ENCODE measurements at places on chromosomes 16 and 17.

DNA sequence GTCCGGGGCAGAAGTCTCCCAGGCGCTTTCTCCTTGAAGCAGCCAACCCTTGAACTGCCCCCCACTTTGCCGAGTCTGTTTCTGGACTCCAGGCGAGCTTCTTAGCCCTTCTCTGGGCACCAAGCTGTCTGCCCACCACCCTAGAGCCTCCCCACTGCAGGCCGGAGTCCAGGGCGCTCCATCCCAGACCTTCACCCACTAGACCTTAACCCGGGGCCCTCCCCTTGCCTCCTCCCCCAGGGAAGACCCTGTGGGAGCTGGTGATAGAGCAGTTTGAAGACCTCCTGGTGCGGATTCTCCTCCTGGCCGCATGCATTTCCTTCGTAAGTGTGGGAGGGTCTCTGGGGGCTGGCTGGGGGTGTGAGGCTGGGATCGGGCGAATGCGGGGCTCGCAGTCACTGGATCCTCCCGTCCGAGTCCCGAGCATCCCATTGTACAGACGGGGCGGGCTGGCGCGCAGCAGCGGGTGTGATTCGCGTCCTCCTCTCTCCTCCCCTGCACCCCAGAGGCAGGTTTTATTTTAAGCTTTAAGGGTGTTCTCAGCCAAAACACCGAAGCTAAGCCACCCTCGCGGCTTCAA lies 1.1 kb downstream of the ATP2A1 start:
- DNase-seq = no peak

GRCh38 chr16:58883131-58883530 lies 149.0 kb upstream of the GOT2 start:
- DNase-seq = no peak

DNA sequence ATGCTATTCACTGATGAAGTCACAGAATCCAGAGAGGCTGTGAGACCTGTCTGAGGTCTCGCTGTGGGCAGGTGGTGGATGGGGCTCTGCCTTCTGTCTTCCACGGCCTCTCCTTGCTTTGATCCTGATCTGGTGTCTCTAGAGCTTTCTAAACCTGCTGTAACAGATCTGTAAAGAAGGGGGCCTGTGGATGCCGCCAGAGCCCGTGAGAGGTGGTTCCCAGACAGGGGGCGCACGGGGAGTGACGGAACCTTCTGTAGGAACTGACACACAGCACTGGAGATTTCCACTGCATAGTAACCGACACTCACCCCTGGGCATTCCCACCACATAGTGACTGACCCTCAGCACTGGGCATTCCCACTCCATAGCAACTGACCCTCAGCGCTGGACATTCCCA lies 16.0 kb downstream of the CBFA2T3 start:
- DNase-seq = no peak

DNA sequence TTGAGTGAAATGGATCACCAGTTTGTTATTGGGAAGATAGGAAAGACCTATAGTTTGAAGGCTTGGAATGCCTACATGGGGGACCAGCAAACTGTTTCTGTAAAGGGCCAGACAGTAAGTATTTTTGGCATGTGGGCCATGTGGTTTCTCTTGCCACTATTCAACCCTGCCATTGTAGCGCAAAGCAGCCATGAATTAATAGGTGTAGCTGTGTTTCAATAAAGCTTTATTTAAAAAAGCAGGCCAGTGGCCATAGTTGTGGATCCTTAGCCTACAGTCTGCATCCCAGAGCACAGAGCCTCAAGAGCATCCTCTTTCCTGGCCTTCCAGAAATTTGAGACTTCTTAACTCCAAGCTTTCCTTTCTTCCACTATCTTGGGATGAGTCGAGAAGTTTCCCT lies 29.3 kb downstream of the ABAT start:
- DNase-seq = no peak

GRCh38 chr16:18792836-18793433 lies 2.8 kb upstream of the RPS15A start:
- no peak for DNase-seq

DNA sequence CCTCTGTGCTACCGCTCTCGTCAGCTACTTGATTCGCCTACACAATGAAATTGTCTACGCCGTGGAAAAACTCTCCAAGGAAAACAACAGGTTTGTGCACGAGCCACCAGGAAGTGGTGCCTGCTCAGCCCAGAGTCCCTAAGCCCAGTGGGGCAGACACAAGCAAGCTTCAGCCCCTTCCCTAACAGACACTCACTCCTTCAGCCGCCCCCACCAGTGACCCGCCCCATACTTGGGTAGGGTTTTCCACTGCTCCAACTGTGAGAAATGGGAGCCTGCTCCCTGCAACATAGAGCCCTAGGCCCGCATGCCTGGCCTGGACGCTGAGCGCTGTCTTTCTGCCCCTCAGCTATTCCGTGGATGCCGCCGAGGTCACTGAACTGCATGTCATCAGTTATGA lies 28.6 kb upstream of the ENDOV start:
- DNase-seq = no peak

DNA sequence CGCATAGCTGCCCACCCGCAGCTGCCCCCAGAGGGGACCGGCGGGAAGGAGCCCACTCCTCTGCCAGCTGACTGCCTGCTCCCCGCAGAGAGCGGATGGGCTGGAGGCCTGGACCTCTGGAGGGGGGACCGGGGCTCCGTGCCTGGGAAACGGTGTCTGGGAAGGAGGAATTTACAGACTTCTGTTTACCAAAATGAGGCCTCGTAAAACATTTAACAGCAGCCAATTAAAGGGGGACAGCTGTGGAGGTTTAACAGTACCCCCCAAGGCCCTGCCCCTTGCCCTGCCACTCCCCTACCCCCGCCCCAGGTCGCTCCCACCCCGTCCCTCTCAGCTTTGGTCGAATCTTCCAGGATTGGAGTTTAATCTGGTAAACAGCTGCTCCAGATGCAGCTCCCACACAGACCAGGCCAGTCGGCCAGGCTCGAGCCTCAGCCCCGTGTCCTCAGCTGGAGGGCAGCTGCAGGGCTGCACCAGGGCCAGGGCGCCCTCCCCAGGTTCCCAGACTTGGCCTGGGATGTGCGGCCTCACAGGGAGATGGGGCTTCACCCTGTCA lies 41.1 kb downstream of the BAHCC1 start:
- DNase-seq = no peak

DNA sequence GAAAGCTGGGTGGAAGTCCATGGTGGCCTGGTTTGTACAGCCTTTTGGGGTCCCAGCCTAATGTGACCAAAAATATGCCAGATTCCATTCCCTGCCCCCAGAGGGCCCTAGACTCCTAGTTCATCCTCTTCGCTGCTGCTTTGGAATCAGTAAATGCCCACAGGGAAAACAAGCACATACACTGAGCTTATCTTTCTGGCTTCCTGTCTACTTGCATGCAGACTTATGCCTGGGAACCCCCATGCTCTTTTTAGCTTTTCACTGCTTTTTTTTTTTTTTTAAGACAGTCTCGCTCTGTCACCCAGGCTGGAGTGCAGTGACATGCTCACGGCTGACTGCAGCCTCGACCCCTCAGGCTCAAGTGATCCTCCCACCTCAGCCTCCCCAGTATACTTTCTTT lies 6.2 kb upstream of the CD300LG start:
- no peak for DNase-seq

- peak; percentile 2 for DNase-seq
These were observed 9.5 kb downstream of the TBX21 start for GRCh38 chr17:47742319-47743181.

DNA sequence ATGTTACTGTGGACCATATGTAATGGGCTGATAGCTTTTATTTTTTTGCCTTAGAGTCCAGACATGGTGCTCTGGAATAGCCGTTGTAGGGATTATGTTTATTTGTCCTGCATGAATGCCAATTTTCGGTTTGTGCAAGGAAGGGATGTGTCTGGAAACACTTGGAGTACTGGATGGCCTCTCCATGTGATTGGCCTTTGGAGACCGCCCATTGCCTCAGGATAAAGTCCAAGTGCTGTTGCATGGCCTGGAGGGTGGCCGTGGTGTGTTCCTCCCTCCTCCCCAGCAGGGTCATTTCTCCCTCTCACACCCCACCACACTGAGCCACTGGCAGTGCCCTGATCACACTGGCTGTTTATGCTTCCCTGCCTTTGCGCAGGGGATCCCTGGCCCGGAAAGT lies 93.9 kb downstream of the MSI2 start:
- DNase-seq = no peak

- no peak for DNase-seq
These were observed 604 bp downstream of the HS3ST3B1 start for GRCh38 chr17:14301279-14302090.

DNA sequence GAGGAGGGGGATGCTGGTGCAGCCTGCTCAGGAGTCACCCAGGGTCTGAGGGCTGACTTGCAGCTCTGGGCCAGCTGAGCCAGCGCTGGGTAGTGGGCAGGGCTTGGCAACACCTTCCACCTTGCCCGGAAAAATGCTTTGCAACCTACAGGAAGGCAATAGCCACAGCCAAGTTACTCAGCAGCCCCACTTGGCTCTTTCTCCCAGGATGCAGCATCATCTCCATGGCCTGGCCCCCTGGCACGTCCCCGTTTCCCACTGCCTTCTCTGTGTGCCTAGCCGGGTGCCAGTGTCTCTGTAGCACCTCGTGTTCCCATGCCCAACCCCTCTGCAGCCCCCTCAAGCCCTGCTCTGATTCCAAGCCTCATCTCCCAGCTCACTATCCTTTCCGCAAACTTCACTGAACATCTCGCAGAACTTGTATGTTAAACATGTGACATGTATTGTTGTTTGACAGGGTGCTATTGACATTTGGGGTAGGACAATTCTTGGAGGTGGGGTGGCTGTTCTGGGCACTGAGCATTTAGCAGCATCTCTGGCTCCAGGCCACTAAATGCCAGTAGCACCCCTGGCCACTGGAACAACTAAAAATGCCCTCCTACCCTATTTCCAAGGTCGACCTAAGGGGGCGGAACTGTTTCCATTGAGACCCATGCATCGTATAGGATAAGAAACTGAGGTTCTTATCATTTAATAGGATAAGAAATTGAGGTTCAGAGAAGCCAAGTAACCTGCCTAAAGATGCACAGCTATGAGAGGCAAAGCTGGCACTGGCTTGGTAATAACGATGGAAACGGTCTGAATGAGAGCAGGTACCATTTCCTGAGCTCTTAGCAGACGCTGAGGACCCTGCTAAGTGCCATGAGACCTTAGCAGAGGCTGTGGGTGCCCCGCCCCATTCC lies 12.2 kb downstream of the DEXI start:
- DNase-seq = no peak

DNA sequence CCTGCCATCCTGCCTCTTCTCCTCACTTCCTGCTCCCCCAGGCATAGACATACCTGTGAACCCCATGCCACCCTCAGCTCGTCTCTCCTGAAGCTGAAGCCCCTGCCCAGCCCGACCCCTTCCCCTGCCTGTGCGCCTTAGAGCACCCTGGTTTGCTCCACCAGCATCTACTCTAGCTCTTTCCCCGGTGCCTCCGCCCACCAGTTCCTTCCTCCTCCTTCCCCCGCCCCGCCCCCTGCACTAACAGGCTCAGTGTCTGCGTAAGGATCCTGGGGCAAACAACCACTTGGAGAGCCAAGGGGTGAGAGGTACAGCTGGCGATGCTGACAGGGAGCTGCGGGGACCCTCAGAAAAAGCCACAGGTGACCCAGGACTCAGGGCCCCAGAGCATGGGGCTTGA lies 1.9 kb downstream of the GPR142 start:
- DNase-seq = peak; percentile 34

- no peak for DNase-seq
These were observed 1.7 kb downstream of the ACSM5 start for GRCh38 chr16:20411055-20411454.

DNA sequence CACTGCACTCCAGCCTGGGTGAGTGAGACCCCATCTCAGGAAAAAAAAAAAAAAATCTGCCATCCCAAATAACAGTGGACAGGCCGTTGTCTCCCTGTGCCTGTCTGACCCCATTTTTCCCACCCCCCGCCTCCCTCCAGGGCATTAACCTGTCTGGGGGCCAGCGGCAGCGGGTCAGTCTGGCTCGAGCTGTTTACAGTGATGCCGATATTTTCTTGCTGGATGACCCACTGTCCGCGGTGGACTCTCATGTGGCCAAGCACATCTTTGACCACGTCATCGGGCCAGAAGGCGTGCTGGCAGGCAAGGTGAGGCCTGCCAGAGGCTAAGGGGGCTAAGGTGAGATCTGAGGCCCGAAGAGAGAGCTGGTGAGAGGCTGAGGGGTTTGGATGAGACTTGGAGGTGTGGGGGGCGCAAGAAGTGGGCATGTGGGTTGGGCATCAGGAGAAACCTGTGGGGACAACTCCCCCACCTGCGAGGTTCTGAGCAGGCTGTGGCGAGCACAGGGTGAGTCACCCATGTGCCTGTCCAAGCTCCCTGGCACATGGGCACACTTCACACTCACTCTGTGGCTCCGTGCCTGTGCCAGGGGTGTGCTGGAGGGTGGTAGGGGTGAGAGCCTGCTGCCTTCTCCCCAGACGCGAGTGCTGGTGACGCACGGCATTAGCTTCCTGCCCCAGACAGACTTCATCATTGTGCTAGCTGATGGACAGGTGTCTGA lies 34.7 kb downstream of the ANKRD40 start:
- DNase-seq = no peak

- no peak for DNase-seq
These were observed 7.4 kb downstream of the XYLT1 start for GRCh38 chr16:17463335-17463734.

GRCh38 chr17:70539132-70539924 lies 370.0 kb downstream of the KCNJ2 start:
- DNase-seq = no peak

- no peak for DNase-seq
These were observed 15.4 kb upstream of the MYO18A start for GRCh38 chr17:29195465-29196081.

DNA sequence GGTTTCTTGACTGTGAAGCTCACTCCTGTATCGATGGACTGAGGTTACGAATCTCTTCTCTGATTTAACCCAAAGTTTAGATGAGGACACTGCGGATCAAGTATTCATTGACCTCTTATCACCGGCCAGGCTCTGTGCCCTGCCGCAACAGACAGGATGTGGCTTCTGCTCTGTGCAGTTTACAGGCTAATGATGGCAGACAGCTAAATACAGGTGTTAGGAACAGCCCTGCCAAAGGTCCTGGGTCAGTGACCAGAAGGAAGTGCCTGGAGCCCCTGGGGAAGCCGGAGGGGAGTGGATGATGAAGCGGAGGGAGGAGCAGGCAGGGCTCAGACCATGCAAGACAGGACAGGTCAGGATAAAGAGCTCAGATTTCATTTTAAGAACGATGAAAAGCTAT lies 44.4 kb downstream of the HAPSTR1 start:
- DNase-seq = no peak

DNA sequence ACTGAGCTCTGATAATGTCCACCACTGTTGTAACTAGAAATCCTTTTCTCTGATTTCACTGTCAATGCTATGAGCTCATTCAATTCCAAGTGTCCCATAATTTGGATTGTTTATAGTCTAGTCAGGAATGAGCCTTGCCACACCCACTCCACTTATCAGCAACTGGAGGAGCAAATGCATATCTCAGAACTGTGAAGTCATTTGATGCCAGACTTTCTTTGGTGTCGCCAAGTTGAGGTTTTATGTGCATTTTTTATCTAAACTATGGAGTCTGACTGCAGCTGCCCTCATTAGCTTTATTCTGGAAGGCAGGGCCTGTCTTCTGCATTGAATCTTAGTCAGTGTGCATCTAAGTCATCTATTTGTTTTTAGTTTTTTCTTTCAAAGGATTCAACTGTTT lies 361.3 kb downstream of the PMP22 start:
- no peak for DNase-seq

Data from nucleus accumbens (tissue), 56 donors.